Progenitor cell of endocrine pancreas (in vitro differentiated cells): ENCODE measurements at places on chromosomes 1 and 21. TPM values are rescaled to one million over a fixed set of nuclear protein-coding genes. Genes with fewer than 3 reads are reported as not detected.
A peak's percentile ranks its signal among the peaks of the same experiment; 100 is the strongest.

DNA sequence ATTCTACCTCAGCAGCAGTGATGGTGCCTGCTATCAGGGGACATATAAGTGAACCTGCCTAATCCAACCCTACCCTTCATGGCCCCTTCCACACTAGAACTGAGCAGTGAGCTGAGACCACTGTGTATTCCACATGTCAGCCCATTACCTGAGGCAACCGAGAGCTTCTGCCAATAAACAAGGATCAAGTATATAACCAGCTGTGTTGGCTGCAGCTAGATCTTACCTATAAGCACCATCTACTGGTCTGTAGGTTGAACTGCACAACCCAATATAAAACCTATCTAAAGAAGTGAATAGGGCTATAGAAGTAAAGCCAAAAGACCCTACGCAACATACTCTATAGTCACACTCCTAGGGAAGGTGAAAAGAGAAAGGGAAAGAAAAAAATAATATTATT lies 376.9 kb downstream of the HHIPL2 start:
- H3K36me3 ChIP-seq: no peaks in the 10 kb centered on the region
- H3K4me3 ChIP-seq: no peak overlapping the region
- H3K27ac ChIP-seq: no peak overlapping the region
- H3K27me3 ChIP-seq: no peaks in the 10 kb centered on the region
- no peak for DNase-seq

GRCh38 chr1:33863779-33864178 lies at the start of gene HMGB4:
Gene HMGB4, plus strand, starts transcription at chr1:33864079. Its CDS starts 113 bp downstream, at chr1:33864192.
- DNase-seq: no peak
- H3K36me3 ChIP-seq: no peaks in the 10 kb centered on the region
- no peak within 1 kb of the TSS for H3K27ac ChIP-seq
- no peaks in the 10 kb centered on the region for H3K4me1 ChIP-seq

DNA sequence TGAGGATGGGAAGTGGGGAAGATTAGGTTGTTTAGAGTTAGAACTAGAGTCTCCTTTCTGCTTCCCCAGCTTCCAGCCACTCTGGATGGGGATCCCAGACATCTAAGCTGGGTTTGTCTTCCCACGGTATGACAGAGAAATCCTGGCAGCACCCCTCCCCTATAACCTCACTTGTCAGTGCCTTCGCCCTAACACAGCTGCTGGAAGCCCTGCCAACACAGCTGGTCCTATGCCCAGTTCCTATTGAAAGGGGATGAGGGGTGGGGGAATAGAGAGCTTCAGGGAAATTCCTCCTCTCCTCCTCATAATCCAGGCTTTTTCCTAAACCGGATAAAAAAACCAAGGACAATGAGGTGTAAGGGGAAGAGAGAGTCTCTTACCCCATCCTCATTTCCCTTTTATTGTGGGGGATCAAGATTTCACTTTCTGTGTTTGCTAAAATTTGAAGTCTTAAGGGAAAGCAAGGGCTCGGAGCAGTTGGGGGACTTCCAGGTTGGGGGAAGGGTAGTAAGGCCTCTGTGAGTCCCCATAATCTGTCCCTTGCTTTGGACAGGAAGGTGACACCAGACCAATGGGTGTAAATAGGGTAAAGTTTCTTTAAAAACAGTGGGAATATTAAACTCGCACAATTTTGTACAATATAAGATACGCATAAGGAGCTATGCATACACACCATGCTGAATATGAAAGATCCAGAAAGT lies 590 bp downstream of the TMOD4 start:
- no peaks in the 10 kb centered on the region for H3K27me3 ChIP-seq
- no peaks in the 10 kb centered on the region for H3K4me1 ChIP-seq
- peaks cover 22% of the 10 kb centered on the region for H3K36me3 ChIP-seq
- no peak for DNase-seq
- H3K4me3 ChIP-seq: no peak overlapping the region
- H3K27ac ChIP-seq: no peak overlapping the region

Gene CD247
- not detected in 2 replicates for total RNA-seq

DNA sequence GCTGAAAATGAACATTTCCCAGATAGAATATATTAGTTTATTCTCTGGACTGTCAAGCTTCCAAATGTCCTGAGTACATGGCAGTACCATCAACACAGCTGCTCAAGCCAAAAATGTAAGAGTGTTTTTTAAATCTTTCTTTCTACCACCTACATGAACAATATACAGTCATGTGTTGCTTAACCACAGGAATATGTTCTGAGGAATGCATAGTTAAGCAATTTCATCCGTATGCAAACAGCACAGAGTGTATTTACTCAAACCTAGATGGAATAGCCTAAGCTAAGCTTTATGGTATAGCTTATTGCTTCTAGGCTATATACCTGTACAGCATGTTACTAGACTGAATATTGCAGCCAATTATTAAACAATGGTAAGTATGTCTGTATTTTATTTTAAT lies 561.9 kb upstream of the ADGRL4 start:
- no peaks in the 10 kb centered on the region for H3K4me1 ChIP-seq
- DNase-seq: no peak
- H3K27me3 ChIP-seq: no peaks in the 10 kb centered on the region
- H3K4me3 ChIP-seq: no peak overlapping the region
- no peak overlapping the region for H3K27ac ChIP-seq
- no peaks in the 10 kb centered on the region for H3K36me3 ChIP-seq

Gene ARHGAP29
- total RNA-seq: 12.4 and 15.2 TPM in 2 replicates

GRCh38 chr1:45541193-45541592 lies 9.4 kb upstream of the AKR1A1 start:
- H3K27me3 ChIP-seq: peaks cover 9% of the 10 kb centered on the region
- no peaks in the 10 kb centered on the region for H3K36me3 ChIP-seq
- no peak for DNase-seq
- no peak overlapping the region for H3K27ac ChIP-seq

- peaks cover 4% of the 10 kb centered on the region for H3K27me3 ChIP-seq
- no peaks in the 10 kb centered on the region for H3K36me3 ChIP-seq
- H3K27ac ChIP-seq: no peak overlapping the region
- DNase-seq: no peak
- H3K4me3 ChIP-seq: no peak overlapping the region
Observed at GRCh38 chr1:239931341-239931740, 160.3 kb upstream of the FMN2 start.

GRCh38 chr21:41823906-41824305 lies 55.2 kb downstream of the PRDM15 start:
- DNase-seq: no peak
- H3K27ac ChIP-seq: no peak overlapping the region
- no peaks in the 10 kb centered on the region for H3K27me3 ChIP-seq
- no peaks in the 10 kb centered on the region for H3K36me3 ChIP-seq
- H3K4me3 ChIP-seq: no peak overlapping the region

DNA sequence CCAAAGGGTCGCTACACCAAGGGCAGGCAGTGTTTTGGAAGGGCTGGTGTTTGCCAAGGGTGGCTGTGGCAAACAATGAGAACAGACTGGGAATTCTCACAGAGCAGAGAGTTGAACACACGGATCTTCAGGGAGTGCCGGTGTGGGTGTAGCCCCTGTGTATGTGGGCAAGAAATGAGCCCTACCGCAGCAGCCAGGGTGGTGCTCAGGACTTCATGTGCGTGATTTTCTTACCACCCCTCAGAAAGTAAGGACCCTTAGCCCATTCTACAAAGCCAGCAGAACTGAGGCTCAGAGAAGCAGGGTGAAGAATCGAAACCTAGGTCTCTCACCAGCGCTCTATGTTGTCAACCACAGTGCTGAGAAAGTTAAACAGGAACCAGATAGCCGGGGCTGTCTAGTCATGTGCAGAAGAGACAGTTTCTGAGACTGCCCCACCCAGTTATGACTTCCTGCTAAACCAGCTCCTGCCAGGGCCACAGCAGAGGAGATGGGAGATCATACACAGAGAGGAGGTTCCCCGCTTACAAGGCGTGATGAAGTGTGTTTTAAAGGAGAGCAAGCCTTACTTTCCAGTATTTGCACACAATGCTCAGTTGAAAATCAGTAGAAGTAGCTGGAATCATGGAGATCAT lies 21.9 kb upstream of the MORC3 start:
- peaks cover 12% of the 10 kb centered on the region for H3K36me3 ChIP-seq
- no peak overlapping the region for H3K4me3 ChIP-seq
- no peaks in the 10 kb centered on the region for H3K4me1 ChIP-seq
- peak overlapping the region; percentile 76 for H3K27ac ChIP-seq

- H3K36me3 ChIP-seq: no peaks in the 10 kb centered on the region
- no peak for DNase-seq
- H3K4me1 ChIP-seq: no peaks in the 10 kb centered on the region
- H3K4me3 ChIP-seq: no peak overlapping the region
- no peak overlapping the region for H3K27ac ChIP-seq
Observed at GRCh38 chr1:197320991-197321531, 53.0 kb downstream of the CRB1 start.

DNA sequence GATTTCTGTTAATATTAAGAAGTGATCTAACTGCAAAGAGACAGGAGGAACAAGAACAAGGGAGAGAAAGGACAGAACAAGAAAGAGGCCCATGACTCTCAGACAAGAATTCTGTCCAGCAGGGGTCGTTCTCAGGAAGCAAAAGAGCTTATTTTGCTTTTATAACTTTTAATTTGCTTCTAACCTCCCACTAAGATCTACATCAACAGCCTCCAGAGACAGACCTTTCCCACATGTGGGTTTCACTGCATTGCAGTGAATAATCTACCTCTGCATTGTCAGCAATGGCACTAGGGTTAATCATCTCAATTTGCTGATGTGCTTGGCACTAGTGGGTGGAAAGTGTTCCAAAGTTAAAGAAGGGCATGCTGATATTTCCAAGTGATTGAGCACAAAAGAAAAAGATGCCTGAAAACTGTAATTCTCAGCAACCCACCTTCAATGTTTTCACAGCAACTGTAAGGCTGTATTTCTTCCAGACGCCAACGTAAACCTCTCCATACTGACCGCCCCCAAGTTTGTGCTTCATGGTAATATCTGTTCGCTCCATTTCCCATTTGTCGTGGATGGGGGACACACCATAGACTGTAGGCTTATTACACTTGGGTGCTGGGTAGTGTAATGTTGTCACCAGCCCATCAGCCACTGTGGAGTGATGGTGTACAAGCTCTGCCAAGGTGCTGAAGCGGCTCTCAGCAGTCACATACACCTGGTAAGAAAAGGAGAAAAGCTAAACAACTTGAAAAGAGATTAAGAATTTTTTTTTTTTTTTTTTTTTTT lies 39.5 kb downstream of the TOR3A start:
- H3K27me3 ChIP-seq: no peaks in the 10 kb centered on the region
- DNase-seq: no peak
- peaks cover 2% of the 10 kb centered on the region for H3K4me1 ChIP-seq
- H3K4me3 ChIP-seq: no peak overlapping the region
- H3K36me3 ChIP-seq: peaks cover 18% of the 10 kb centered on the region

DNA sequence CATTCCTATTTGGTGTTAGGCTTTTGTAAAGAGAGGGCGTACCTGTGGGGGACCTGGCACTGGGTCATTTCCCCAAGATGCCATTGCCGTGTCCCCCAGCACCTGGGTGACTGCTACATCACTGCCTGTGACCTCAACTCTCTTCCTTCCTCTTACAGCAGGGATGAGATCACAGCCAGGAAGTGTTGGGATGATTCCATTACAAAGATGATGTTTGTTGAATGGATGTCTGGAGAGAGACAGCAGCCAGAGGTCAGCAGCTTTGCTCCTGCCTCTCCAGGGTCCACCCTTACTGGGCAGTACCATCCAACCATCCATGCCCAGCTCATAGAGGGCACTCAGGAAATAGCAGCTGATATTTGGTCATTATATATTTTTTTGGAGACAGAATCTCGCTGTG lies 35.1 kb downstream of the TMEM51 start:
- no peak overlapping the region for H3K4me3 ChIP-seq
- H3K27me3 ChIP-seq: no peaks in the 10 kb centered on the region
- no peaks in the 10 kb centered on the region for H3K36me3 ChIP-seq
- DNase-seq: no peak

GRCh38 chr1:12251442-12251841 lies 21.6 kb downstream of the VPS13D start:
- H3K27me3 ChIP-seq: no peaks in the 10 kb centered on the region
- no peaks in the 10 kb centered on the region for H3K4me1 ChIP-seq
- peaks cover 20% of the 10 kb centered on the region for H3K36me3 ChIP-seq
- H3K4me3 ChIP-seq: no peak overlapping the region

GRCh38 chr1:185896863-185897262 lies 162.7 kb downstream of the HMCN1 start:
- no peaks in the 10 kb centered on the region for H3K27me3 ChIP-seq
- H3K27ac ChIP-seq: no peak overlapping the region
- H3K4me1 ChIP-seq: no peaks in the 10 kb centered on the region
- no peak overlapping the region for H3K4me3 ChIP-seq

DNA sequence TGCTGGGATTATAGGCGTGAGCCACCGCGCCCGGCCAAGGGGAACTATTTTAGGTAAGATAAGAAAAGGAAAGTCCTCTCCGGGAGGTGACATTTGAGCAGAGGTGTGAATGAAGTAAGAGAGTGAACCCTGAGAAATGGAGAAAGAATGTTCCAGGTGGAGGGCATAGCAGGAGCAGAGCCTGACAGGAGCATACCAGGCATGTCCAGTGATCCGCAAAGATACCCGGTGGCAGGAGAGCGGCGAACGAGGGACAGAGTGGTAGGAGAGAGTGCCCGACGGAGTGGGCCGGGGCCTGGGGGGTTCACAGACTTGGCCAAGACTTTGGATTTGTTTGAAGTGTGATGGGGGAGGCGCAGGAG lies 7.9 kb upstream of the RPS6KA1 start:
- no peak overlapping the region for H3K27ac ChIP-seq
- no peak overlapping the region for H3K4me3 ChIP-seq
- H3K4me1 ChIP-seq: no peaks in the 10 kb centered on the region
- no peaks in the 10 kb centered on the region for H3K36me3 ChIP-seq
- H3K27me3 ChIP-seq: peaks cover 23% of the 10 kb centered on the region

Gene OR14I1
- not detected in 2 replicates for total RNA-seq

DNA sequence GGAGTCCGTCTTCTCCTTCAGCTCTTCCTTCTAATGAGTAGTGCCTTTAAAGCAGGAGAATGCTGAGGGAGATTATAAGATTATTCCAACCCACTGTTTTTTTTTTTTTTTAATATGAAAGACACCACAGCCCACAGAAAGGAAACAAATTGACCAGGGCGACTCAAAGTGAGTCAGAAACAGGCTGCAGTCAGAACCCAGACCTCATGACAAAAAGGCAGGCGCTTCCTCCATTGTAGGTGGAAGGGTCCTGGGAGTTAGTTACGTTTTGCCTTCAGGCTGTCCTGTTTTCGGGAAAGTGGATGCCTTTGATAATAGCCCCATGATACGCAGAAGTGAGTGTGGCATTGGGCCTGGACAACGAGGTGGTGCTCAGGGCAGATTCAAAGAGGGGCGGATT lies 21.0 kb downstream of the PLXNA2 start:
- H3K27me3 ChIP-seq: peaks cover 2% of the 10 kb centered on the region
- no peaks in the 10 kb centered on the region for H3K36me3 ChIP-seq
- no peak overlapping the region for H3K4me3 ChIP-seq
- H3K27ac ChIP-seq: no peak overlapping the region

Gene PER3
- total RNA-seq: 2.6 and 2.9 TPM in 2 replicates

GRCh38 chr1:230465691-230466090 lies 39.6 kb upstream of the PGBD5 start:
- H3K4me3 ChIP-seq: no peak overlapping the region
- no peak overlapping the region for H3K27ac ChIP-seq
- no peaks in the 10 kb centered on the region for H3K27me3 ChIP-seq
